ENCODE measurements at places on chromosomes 12 and 14.

- no peak for DNase-seq
Measured at GRCh38 chr12:29589851-29590250, 92.4 kb upstream of the OVCH1 start.

GRCh38 chr12:49200919-49201594 is 12.2 kb upstream of the TUBA1A start:
- no peak for DNase-seq

- no peak for DNase-seq
Measured at GRCh38 chr12:72673853-72674252, 401.7 kb downstream of the TRHDE start.

- no peak for DNase-seq
Measured at GRCh38 chr12:6791931-6792520, 2.7 kb downstream of the CD4 start.

DNA sequence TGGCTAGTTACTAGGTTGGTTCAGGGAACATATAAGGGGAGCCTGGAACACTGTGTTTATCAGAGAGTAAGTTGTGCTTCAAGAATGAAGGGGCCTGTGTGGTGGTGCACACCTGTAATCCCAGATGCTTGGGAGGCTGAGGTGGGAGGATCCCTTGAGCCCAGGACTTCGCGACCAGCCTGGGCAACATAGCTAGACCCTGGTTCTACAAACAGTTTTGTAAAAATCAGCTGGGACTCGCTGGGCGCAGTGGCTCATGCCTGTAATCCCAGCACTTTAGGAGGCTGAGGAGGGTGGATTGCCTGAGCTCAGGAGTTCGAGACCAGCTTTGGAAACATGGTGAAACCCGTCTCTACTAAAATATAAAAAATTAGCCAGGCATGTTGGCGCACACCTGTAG is 42.1 kb upstream of the GPR132 start:
- DNase-seq, result no peak

DNA sequence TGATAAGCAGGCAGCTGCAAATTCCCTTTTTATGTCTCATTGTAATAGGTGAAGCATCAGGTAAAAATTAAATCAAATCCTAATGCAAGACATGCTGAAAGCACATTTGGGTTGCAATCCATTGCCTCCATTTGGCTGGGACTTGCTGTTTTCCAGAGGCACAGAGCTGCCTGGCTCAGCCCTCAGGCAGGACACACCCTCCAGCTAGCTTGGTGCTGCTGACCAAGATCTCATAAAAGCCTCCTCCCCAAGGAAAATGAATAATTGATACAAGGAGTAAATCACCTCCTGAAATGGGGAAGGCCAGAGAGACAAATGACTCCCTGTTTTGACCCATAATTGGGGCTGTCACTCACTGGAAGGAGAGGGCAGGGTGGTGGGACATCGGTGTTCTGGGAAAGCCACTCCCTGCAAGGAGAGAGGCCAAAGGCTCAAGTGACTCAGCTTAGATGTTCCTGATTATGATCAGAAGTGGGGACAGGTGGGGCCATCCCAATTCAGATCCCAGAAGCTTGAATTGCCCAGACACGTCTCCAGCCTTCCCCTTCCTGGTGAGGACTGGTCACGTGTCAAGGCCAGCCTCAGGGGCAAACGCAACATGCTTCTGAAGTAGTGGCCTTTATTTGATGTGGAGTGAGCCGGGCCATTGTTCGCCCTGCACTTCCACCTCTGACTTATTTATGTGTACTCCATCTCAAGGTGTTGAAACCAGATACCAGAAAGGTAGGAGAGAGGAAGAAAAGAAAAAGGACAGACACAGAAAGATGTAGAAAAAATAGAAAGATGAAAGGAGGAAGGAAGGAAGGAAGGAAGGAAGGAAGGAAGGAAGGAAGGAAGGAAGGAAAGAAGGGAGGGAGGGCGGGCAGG is 773.7 kb downstream of the BCL11B start:
- DNase-seq, result no peak

DNA sequence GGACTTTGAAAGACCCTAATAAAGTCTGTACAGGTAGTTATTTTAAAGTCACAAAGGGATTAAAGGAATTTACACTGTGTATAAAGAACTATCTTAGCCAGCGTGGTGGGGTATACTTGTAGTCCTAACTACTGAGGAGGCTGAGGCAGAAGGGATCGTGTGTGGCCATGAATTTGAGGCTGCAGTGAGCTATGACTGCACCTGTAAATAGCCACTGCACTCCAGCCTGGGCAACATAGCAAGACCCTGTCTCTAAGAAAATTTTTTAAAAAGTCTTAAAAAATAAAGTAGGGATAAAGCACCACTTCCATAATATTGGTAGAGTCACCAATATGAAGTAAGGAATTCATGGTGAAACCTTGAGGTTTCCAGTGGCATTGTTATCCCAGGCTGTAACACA is 18.1 kb downstream of the ACVR1B start:
- no peak for DNase-seq
